ENCODE measurements at places on chromosomes 1 and 21. TPM values are rescaled to one million over a fixed set of nuclear protein-coding genes. Genes with fewer than 3 reads are reported as not detected.

Gene HUNK
- total RNA-seq: 0.35 TPM

Gene UTS2
- total RNA-seq: 0.58 TPM

GRCh38 chr1:114756009-114756892, 1.5 kb downstream of the CSDE1 start:
- DNase-seq: no peak
- no peaks in the 10 kb centered on the region for H3K27me3 ChIP-seq
- H3K4me3 ChIP-seq: peak overlapping the region; percentile 99
- H3K27ac ChIP-seq: peak overlapping the region; percentile 100
- no peaks in the 10 kb centered on the region for H3K36me3 ChIP-seq

GRCh38 chr1:242216368-242216767, 217.5 kb upstream of the MAP1LC3C start:
- no peaks in the 10 kb centered on the region for H3K27me3 ChIP-seq
- no peak for DNase-seq
- H3K4me1 ChIP-seq: no peaks in the 10 kb centered on the region

DNA sequence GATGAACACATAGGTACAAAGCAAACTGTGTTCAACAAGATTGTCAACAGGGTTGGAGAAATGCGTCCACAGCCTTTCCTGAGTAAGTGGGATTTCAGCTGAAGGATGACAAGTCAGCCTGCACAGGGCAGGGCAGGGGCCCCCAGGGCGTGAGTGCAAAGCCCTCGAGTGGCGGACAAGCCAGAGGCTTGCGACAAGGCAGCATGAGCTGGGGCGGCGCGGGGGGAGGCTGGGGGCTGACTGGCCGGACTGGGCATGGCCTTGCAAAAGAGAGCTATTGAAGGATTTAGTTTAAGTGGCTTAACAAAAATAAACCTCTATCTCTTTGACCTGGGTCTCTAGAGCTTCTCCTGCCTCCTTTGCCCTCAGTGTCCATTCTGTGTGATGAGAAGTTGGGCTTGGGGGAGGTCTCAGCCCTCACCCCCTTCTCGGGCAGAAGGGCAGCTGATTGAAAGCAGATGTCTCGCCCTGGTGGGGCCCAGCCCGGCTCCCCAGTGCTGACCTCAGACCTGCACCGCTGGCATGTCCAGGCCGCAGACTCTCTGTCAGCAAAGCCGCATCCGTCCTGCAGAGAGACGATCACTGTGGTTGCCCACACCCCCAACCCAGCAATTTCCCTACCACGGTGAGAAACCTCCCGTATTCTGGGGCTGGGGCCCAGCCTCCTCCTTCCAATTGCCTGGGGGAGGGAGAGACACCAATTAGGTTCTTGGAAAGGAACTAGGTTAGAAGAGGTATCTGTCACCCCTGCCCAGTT, 24.3 kb upstream of the EPS8L3 start:
- DNase-seq: no peak
- H3K27me3 ChIP-seq: no peaks in the 10 kb centered on the region
- peaks cover 19% of the 10 kb centered on the region for H3K4me1 ChIP-seq
- no peak overlapping the region for H3K4me3 ChIP-seq
- no peak overlapping the region for H3K27ac ChIP-seq

DNA sequence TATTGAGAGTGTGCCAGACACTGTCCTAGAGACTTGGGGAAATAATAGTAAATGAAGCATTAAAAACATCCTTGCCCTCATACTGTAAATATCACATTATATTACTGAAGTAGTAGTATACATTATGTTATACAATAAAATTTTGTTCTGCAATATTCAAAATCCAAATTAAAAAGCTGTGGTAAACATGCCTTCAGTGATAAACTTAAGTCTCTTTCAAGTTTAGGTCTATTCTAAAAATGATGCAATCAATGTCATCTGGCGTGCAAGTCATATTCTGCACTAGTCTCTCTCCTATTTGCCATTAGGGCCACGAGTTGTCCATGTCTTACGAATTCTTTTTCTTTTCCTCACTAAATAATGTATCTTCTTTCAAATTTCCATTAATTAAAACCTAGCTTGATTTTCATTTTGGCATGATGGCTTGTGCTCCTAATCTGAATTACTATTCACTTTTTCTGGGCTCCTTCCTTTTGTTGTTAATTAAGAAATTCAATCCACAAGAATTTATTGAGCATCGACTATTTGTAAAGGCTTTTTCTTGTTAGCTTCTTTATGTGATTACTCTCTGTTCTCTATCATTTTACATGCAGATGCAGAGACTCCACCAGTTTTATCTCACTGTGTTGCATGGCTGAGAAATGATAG, 130.7 kb downstream of the COQ8A start:
- DNase-seq: no peak
- no peaks in the 10 kb centered on the region for H3K4me1 ChIP-seq
- H3K27me3 ChIP-seq: no peaks in the 10 kb centered on the region
- H3K36me3 ChIP-seq: no peaks in the 10 kb centered on the region
- H3K4me3 ChIP-seq: no peak overlapping the region

DNA sequence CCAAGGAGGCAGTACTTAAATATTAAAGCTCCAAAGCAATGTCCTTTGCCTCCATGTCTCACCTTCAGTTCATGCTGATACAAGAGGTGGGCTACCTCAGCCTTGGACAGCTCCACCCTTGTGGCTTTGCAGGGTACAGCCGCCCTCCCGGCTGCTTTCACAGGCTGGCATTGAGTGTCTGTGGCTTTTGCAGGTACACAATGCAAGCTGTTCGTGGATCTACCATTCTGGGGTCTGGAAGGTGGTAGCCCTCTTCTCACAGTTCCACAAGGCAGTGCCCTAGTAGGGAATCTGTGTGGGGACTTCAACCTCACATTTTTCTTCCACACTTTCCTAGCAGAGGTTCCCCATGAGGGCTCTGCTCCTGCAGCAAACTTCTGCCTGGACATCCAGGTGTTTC, 324.8 kb downstream of the COL11A1 start:
- H3K27ac ChIP-seq: no peak overlapping the region
- no peaks in the 10 kb centered on the region for H3K27me3 ChIP-seq
- DNase-seq: no peak
- no peaks in the 10 kb centered on the region for H3K36me3 ChIP-seq
- no peak overlapping the region for H3K4me3 ChIP-seq
- H3K4me1 ChIP-seq: no peaks in the 10 kb centered on the region

Gene PLPPR5
- not detected for total RNA-seq

DNA sequence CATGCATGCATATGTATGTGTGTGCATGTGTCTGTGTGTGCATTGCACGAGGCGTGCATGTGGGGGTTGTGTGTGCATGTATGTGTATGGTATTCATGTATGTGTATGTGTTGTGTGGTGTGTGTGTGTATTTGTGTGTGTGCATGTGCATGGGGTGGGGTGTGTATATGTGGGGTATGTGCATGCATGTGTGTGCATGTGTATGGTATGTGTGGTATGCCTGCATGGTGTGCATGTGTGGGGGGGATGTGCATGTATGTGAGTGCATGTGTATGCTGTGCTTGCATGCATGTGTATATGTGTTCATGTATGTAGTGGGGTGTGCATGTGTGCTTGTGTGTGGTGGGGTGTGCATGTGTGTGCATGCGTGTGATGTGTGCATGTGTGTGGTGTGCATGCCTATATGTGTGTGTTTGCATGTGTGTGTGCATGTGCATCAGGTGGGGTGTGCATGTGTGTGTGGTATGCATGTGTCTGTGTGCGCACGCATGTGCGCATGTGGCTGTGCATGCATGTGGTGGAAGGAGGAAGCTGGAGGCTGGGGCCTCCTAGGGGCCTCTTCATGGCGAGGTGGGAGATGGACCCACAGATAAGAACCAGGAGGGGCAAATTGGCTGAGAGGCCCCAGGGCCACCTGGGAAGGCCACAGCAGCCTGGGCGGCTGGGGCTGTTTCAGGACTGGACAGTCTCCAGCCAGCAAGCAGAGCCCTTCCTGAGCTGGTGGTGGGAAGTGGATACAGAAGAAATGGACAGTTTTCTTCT, 35.9 kb upstream of the ARF1 start:
- H3K27me3 ChIP-seq: no peaks in the 10 kb centered on the region
- no peaks in the 10 kb centered on the region for H3K36me3 ChIP-seq

Gene BNIPL
- 2.6 TPM for total RNA-seq

Gene CIART
- 1.5 TPM for total RNA-seq

GRCh38 chr1:235972311-235972689, 92.6 kb downstream of the NID1 start:
- no peaks in the 10 kb centered on the region for H3K36me3 ChIP-seq
- peak overlapping the region; percentile 58 for H3K27ac ChIP-seq
- DNase-seq: no peak
- H3K4me3 ChIP-seq: no peak overlapping the region
- no peaks in the 10 kb centered on the region for H3K4me1 ChIP-seq
- H3K27me3 ChIP-seq: no peaks in the 10 kb centered on the region

DNA sequence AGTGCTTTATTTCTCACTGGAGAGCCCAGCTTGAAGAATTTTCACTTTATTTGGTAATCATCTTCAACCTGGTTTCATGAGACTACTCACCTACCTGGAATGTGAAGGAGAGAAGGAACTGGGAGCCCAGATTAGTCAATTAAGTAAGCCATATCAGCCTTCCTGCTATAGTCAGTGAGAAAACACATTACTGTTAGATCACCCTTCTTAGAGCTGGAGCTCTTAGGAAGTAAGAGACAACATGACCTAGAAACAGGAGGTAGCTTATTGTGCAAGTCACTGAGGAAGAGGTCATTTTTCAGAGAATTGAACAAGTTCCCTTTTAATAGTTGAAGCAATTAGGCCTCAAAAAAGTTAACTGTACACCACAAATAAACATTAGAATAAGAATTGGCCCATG, 49.2 kb upstream of the TEKT2 start:
- no peaks in the 10 kb centered on the region for H3K27me3 ChIP-seq
- H3K4me3 ChIP-seq: no peak overlapping the region
- H3K36me3 ChIP-seq: peaks cover 37% of the 10 kb centered on the region

Gene CFHR5
- total RNA-seq: not detected

Gene RPAP2
- total RNA-seq: 29.9 TPM

Gene CORT
- total RNA-seq: 0.40 TPM

- no peaks in the 10 kb centered on the region for H3K36me3 ChIP-seq
- no peak overlapping the region for H3K4me3 ChIP-seq
- H3K27ac ChIP-seq: no peak overlapping the region
Measured at GRCh38 chr1:115144176-115144575, 54.9 kb upstream of the TSPAN2 start.

Gene DRAXIN
- total RNA-seq: 0.23 TPM

Gene ABCA4
- not detected for total RNA-seq

DNA sequence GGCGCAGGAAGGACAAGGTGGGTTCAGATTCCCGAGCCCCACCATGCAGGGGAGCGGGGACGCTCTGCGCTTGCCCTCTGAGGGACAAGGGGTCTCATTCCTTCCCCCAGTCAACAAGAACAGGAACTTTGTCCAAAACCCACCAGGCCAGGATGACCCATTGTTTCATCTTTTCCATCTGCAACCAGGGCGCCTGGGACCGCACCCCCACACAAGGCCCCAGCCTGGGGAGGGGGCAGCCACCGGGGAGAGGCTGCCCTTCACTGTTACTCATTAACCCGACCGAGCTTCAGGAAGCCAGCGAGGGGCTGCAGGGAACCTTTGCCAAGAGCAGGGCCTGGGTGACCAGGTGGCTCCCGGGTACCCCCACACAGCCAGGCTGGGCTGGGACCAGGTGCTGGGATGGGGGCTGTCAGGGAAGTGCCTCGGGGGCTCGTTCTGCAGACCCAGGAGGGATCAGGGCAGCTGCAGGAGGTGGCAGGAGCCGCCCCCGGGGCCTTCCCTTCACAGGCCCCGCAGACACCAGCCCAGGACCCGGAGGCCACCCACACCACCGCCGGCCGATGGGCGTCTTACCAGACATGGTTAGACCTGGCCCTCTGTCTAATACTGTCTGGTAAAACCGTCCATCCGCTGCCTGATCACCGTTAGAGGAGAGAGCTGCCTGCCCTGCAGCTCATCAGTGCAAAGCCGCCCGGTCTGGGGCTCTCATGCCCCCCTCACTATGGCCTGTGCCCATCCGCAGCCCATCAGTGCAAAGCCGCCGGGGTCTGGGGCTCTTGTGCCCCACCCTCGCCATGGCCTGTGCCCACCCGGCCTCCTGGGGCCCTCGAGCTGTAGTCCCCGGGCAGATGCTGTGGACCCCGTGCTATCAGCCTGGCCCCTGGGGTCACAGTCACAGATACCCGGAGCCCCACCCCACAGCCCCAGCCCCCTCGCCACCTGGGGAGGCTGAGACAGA, 4.9 kb upstream of the TTLL10 start:
- no peaks in the 10 kb centered on the region for H3K36me3 ChIP-seq
- H3K4me3 ChIP-seq: no peak overlapping the region
- peaks cover 73% of the 10 kb centered on the region for H3K27me3 ChIP-seq
- DNase-seq: no peak

GRCh38 chr1:23100074-23100748, 68.4 kb downstream of the LUZP1 start:
- H3K4me3 ChIP-seq: no peak overlapping the region
- no peaks in the 10 kb centered on the region for H3K36me3 ChIP-seq
- peaks cover 29% of the 10 kb centered on the region for H3K4me1 ChIP-seq
- DNase-seq: peak; percentile 13

Gene LIPI
- total RNA-seq: not detected

DNA sequence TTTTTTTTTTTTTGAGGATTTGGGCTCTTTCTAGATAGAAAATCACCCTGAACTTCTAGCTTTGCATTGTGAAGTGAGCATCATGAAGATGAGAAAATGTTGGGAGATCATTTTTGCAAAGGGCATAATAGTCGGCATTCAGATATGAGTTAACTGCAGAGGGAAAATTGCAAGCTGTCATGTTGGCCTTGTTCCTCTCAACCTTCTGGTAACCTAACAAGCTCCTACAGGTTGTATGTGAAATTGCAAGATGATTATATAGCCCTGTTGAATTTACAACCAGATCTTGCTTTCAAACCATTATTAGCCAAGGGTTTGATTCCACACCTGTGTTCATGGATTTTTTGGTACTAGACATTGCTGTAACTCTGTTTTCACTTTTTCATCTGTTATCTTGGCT, 2.2 kb downstream of the ELOA start:
- no peak for DNase-seq
- H3K4me1 ChIP-seq: peaks cover 17% of the 10 kb centered on the region
- no peak overlapping the region for H3K4me3 ChIP-seq
- H3K36me3 ChIP-seq: no peaks in the 10 kb centered on the region
- no peak overlapping the region for H3K27ac ChIP-seq
- H3K27me3 ChIP-seq: no peaks in the 10 kb centered on the region

GRCh38 chr1:156384007-156384406, 15.0 kb downstream of the RHBG start:
- no peak for DNase-seq
- peaks cover 58% of the 10 kb centered on the region for H3K27me3 ChIP-seq
- no peaks in the 10 kb centered on the region for H3K4me1 ChIP-seq
- no peak overlapping the region for H3K27ac ChIP-seq

DNA sequence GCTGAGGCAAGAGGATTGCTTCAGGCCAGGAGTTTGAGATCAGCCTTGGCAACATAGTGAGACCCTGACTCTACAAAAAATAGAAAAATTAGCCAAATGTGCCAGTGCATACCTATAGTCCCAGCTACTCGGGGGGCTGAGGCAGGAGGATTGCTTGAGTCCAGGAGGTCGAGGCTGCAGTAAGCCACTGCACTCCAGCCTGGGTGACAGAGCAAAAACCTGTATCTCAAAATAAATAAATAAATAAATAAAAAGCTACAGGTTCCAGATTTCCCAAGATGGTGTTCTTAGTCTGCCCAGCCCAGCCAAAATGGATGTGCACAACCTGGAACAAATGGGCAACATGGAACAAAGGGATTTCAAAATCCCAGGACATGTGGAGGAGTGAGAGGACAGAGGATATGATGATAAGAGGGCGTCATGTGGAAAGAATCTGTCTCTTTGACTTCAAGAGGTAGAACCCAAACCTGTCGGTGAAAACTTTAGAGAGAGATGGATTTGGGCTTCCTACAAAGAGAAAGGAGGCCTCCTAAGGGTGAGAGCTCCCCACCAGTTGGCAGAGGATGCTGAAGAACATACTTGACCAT, 3.2 kb downstream of the EDARADD start:
- H3K4me3 ChIP-seq: no peak overlapping the region
- peaks cover 20% of the 10 kb centered on the region for H3K4me1 ChIP-seq
- no peak overlapping the region for H3K27ac ChIP-seq
- H3K27me3 ChIP-seq: no peaks in the 10 kb centered on the region
- no peaks in the 10 kb centered on the region for H3K36me3 ChIP-seq
- DNase-seq: no peak

Gene SYNJ1
- total RNA-seq: 20.5 TPM

All from T-cell (primary cell).